GM12864 (cell line): ENCODE measurements at places on chromosomes 4 and X.

GRCh38 chr4:82818664-82819662, 20.4 kb upstream of the SCD5 start:
- DNase-seq, result no peak

GRCh38 chr4:70993181-70994068, at the start of gene DCK:
DCK (plus strand) TSS chr4:70993649; CDS start chr4:70993836, 187 bp downstream.
- DNase-seq, result peak; percentile 72

DNA sequence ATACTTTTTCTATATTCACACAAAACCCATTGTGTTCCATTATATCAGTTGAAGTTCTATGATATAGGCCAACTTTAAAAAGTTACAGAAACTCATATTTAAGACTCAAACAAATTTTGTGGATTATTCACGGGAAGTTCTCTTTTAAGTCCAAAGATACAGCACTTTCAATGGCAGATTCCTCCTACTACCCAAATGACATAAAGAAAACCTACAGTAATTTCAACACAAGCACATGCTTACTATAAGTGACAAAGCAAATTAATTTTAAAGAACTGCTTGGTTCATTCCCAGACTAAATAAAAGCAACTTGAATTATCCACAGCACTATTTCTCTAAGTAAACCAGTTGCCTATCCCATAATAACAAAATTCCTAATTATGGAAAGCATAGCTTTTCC, 4.1 kb downstream of the PPA2 start:
- no peak for DNase-seq

DNA sequence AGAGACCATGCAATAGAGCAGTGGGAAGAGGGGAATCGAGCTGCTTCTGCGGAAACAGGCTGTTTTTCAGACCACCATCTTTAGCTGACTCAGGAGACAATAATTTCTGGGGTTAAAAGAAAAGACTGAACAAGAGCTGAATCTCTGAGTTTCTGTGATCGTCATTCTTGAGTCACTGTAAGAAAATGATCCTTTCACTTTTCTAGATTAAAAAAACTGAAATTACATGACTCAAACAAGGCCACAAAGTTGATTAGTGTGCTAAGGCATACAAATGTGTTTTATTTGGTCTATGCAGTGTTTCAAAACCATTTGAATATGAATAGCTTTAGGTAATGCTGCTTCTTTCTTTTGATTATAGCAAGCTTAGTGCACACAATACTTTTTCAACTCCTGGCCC, 194.4 kb upstream of the RPL34 start:
- DNase-seq, result no peak

DNA sequence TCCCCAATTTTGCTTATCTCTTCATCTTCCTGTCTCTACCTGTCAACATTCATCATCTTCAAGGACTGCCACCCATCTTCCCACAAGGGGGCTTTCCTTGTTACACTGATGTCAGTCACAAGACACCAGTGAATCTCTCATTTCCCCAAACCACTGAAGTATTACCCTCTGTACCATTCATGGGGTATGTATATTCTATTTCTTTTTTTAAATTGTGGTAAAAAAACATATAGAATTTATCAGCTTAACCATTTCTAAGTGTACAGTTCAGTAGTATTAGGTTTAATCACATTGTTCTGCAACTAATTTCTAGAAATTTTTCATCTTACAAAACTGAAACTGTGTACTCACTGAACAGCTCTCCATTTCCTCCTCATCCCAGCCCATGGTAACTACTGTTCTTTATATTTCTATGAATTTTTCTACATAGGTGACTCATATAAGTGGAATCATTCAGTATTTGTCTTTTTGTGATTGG, 98.6 kb downstream of the LARP7 start:
- peak; percentile 43 for DNase-seq

- no peak for DNase-seq
These were observed 935.0 kb upstream of the INTU start for GRCh38 chr4:126697748-126698147.

- DNase-seq, result no peak
These were observed 64.6 kb downstream of the REELD1 start for GRCh38 chr4:146278986-146279385.

GRCh38 chrX:86329174-86329573, 180.9 kb downstream of the DACH2 start:
- no peak for DNase-seq

DNA sequence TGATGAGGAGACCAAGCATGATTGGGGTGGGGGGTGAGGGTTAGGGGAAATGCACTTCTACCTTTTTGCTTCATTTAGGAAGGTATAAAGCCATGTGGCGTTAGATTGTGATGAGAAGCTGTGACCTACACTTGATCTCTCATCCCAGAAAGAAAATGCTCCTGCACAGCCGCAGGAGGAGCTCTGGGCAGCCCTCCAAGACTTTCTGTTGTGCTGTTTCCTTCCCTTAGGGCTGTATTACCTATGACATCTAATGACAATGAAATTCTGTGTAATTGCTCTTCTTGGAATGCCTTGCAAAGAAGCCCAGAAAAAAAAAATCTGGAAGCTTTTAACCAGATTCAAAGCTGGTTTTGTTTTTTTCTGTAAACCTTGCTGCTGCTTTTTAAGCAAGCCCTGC, 13.4 kb downstream of the PRPS2 start:
- DNase-seq, result no peak

GRCh38 chr4:135552131-135552530, 1350.5 kb upstream of the PABPC4L start:
- no peak for DNase-seq

DNA sequence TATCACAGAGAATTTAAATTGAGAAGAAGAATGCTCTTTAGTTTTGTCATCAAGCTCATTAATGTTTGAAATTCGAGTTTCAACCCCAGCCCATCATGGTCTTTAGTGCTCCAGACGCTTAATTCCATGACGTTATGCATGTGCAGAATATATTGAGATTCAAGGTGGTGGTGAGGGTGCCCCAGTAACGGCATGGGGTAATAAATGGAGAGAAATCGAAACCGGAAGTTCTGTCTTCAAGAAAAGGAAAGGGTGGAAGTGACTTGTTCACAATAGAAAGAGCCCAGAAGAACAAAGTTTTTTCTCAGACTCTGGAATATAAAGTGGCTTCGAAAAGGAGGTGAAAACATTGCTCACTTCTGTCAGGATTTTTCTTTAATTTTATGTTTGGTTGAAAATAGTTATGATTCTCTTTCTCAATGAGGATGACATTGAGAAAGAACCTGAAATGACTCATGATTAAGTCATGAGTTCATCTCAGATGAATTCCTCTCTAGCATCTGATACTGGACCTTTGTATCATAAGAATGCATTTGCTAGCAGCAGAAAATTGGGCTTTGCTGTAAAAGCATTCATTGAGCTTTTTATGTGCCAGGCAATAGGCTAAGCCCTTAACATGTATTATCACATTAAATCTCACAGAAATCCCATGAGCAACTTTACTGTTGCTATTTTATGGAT, 779 bp upstream of the DDX60L start:
- DNase-seq, result no peak

- DNase-seq, result no peak
These were observed 198.7 kb upstream of the NOCT start for GRCh38 chr4:138816875-138817274.

DNA sequence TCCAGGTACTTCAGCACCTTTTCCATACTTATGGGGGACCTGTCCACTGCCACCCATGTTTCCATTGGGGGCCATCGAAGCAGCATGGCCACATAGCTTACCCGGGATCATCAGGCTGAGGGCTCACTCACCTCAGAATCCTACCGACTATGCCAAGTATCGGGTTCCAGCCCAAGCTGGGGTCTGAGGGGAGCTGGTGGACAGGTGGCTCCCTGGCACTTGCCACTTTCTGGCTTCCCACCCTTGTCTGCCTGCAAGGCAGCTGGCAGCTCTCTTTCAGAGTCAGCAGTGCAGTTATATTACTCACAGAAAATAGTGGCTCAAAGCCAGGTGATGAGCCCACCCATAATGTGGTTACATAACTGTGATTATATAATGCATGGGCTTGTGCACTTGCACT, 1153.8 kb downstream of the STIM2 start:
- DNase-seq, result no peak

DNA sequence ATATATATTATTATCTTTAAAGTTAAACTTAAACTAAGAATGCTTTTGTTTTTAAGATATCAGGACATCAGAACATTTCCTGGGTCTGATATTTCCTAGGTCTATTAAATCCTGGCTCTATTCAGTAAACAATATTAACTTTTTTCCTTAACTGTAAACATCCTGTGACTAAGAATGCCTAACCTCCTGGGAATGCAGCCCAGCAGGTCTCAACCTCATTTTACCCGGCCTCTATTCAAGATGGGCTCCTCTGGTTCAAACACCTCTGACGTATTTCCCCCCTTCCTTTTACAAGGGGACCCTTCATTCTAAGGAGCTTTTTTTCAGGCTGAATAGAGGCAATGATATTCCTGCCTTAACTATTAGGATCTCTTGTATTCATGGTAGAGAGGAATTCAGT, 35.8 kb upstream of the DYNLT3 start:
- DNase-seq, result no peak

- DNase-seq, result no peak
These were observed 45.3 kb upstream of the RPS6KA3 start for GRCh38 chrX:20312018-20312417.

DNA sequence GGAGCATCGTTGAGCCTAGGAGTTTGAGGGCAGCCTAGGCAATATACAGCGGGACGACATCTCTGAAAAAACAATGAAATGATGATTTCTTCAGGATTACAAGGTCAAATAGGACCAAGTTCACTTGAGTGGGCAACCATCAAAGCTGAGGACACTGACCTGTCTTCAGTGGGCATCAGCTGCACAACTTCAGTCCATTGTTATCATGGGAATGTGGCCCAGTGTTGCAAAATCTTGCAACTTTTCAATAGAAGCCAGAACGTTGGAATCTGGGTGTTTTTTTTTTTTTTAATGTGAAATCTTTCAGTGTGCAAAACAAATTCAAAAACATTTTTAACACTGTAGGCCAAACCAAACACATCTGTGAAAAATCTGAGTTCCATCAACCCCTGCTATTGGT, 155.4 kb upstream of the PLAC1 start:
- DNase-seq, result no peak
